ENCODE measurements at places on chromosomes 12 and 14. TPM values are rescaled to one million over a fixed set of nuclear protein-coding genes. Genes with fewer than 3 reads are reported as not detected.

- DNase-seq = no peak
These were observed 94.3 kb downstream of the OTX2 start for GRCh38 chr14:56715938-56716337.

- DNase-seq = no peak
These were observed 85.5 kb downstream of the STON2 start for GRCh38 chr14:81314443-81315175.

DNA sequence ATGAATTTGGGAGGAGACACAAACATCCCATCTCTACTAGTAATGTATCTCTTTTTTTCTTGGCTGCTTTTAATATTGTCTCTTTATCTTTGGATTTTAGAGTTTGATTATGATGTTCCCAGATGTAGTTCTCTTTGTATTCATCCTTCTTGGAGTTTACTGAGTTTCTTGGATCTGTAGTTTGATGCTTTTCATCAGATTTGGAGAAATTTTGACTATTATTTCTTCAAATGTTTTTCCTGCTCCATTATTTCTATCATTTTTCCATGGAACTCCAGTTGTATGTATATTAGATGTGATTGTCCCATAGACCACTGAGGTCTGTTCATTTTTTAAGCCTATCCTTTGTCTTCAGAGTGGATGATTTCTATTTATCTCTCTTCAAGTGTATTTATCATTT, 90.7 kb upstream of the ARHGAP5 start:
- no peak for DNase-seq

DNA sequence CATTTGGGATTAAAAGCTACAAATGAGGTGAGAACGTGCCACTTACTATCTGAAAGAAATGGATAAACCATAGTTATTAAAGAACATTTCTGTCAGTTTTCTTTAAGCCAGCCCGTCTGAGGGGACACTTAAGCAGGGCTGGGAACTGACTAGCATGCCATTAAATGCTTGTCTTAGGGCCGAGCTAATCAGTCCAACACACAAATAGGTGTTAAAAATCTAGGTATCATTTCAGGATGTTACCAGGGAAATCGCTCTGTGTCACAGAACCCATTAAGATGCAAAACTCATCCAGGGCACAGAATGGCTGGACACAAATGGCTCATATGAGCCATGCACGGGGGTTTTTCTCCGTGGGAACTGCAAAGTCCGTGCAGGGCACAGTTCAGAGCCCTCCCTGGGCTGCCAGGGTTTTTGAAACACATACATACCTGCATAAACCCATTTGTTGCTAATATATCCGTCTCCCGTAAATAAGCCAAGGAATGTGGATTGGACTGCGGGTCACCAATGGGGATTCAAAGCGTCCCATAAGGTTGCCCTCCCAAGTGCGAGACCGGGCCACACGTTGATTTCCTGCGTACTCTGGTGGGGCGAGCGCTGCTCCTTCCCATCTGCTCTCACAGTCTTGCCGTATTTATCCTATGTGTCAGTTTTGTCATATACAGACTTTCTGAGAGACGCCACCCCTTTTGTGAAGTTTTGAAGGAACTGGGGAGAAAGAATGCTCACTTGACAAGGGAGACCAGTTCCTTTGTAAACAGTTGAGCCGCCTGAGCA, 5.4 kb upstream of the GSC start:
- no peak for DNase-seq

- no peak for DNase-seq
These were observed 124.4 kb downstream of the RPS29 start for GRCh38 chr14:49461529-49462401.

The MYF6 gene
- total RNA-seq = not detected

GRCh38 chr12:9607716-9608115, at the start of gene KLRB1:
TSS of gene KLRB1 (minus strand) at chr12:9607916. CDS start at chr12:9607839, 77 bp downstream.
- DNase-seq = no peak

- DNase-seq = no peak
These were observed 148.5 kb downstream of the GCH1 start for GRCh38 chr14:54754116-54754622.

- no peak for DNase-seq
These were observed 707 bp downstream of the G2E3 start for GRCh38 chr14:30559638-30560091.

The LRCOL1 gene
- total RNA-seq = not detected

DNA sequence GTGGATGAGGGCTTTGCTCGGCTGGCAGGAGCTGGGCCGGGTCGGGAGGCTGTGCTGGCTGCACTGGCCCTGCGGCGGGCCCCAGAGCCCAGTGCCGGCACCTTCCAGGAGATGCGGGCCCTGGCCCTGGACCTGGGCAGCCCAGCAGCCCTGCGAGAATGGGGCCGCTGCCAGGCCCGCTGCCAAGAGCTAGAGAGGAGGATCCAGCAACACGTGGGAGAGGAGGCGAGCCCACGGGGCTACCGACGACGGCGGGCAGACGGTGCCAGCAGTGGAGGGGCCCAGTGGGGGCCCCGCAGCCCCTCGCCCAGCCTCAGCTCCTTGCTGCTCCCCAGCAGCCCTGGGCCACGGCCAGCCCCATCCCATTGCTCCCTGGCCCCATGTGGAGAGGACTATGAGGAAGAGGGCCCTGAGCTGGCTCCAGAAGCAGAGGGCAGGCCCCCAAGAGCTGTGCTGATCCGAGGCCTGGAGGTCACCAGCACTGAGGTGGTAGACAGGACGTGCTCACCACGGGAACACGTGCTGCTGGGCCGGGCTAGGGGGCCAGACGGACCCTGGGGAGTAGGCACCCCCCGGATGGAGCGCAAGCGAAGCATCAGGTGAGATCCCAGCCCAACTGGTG, 11.5 kb downstream of the ARHGEF40 start:
- no peak for DNase-seq

GRCh38 chr12:71691504-71692129, 5.7 kb downstream of the TMEM19 start:
- DNase-seq = no peak

GRCh38 chr12:68304626-68305025, 27.5 kb downstream of the MDM1 start:
- no peak for DNase-seq
